ENCODE measurements at places on chromosomes 7 and 10.

DNA sequence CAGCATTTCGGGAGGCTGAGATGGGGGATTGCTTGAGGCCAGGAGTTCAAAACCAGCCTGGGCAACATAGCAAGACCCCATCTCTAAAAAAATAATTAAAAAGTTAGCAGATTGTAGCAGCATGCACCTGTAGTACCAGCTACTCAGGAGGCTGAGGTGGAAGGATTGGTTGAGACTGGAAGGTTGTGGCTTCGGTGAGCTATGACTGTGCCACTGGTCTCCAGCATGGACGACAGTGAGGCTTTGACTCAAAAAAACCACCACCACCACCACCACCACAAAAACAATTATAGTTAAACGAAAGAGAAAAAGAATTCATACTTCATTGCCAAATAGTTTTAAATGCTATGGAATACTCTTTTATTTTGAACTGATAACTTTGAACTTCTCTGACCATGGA is 63.4 kb downstream of the VTI1A start:
- DNase-seq, result no peak

GRCh38 chr10:109913306-109913892 is 9.9 kb downstream of the XPNPEP1 start:
- no peak for DNase-seq

GRCh38 chr10:4043897-4044665 is 259.1 kb upstream of the KLF6 start:
- no peak for DNase-seq

GRCh38 chr10:100562008-100562672 is 26.4 kb downstream of the HIF1AN start:
- peak; percentile 54 for DNase-seq

- DNase-seq, result no peak
These were observed 218.8 kb downstream of the ZWINT start for GRCh38 chr10:56142092-56142728.

DNA sequence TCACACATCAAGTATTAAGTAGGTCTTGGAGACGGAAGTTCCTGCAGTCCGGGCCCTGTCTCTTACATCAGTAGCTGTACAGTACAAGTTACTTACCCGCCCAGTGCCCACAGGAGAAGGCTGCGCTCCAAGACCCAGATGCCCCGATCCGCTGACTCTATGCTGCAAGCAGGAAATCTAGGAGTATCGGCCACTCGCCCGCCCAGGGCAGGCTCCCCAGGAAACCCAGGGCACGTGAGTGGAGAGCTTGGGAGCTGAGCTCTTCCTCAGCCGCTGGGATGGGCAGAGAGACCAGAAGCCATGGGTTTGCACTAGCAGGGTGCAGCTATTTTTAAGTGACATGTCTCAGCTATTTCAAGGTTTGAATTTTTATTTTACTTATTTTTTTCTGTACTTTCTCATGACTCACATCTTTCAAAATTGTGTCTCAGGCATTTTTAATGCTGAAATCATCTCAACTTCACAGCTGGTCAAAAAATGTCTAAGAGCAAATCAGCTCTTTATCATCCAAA is 1.9 kb upstream of the GPER1 start:
- no peak for DNase-seq

GRCh38 chr10:22324893-22325271 is 4.0 kb downstream of the BMI1 start:
- DNase-seq, result no peak

DNA sequence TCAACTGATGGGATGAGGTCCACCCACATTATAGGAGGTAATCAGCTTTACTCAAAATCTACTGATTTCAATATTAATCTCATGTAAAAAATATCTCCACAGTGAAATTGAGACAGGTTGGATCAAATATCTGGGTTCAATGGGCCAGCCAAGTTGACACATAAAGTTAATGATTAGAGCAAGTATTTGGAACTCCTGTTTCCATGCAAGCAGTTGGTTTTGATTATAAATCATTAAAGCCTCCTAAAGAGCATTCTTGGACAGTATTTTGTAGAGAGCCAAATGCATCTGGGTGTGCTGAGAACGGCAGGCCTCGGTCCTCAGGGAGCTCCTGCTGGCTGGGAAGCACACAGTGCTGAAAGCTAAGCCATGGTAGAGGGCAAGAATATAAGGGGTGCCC is 126.9 kb upstream of the BTBD16 start:
- DNase-seq, result no peak

DNA sequence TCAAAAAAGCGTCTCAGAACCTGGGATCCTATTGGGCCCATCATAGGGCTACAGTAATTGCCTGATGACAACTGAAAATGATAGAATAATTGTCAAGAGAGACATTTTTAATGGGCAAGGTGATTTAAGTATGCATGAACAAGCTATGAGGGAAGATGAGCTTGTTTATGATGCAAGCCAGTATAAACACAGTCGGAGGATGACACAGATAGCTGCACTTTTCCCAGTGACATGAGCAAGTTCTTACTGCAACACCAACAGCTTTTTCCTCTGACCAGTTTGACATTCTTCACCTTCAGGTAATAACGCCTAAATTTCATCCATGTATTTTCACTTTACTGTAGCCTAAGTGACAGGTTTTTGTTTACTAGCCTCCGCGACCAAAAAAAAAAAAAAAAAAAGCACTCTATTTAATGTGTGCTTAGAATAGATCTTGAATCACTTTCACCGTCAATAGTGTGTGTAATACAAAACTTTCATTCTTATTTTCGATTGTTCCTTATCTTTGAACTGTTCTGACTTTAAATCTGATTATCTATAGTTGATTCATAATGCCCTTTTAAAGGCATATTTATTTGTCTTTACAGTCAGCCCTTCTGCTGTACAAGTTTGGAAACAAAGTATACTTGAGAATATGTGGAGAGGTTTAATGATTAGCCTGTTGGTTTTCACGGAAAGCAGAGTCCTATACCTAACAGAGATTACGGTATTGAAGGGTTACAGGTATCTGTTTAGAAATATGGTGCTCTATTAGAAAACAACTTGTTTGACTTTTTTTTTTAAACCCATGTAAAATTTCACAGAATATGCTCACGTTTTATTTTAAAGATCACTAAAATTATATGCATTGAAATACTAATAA is 1.7 kb downstream of the FOXP2 start:
- DNase-seq, result no peak

DNA sequence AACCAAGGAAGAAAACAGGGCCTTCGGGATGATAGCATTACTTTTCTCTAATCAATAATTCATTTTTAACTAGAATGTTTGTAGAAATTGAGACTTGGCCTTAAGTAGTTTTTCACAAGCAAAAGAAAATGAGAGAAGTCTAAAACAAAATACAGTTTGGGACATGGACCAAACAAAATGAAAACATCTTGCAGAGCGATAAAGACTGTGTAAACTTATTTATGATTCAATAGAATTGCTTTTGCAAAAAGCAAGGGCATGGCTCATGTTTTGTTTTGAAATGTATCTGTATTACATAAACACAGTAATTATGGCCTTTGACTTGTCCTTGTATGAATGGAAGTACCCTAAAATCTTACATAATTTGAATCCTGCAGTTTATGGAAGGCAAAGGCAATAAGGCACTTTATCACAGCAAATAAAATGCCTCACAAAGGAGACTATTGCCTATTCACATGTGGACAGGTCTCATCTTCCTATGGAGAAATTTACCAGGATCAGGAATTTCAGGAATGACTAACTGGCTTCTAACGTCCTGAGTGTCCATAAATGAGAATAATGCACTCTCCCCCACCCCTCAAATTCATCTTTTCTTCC is 295.2 kb downstream of the PTEN start:
- no peak for DNase-seq

DNA sequence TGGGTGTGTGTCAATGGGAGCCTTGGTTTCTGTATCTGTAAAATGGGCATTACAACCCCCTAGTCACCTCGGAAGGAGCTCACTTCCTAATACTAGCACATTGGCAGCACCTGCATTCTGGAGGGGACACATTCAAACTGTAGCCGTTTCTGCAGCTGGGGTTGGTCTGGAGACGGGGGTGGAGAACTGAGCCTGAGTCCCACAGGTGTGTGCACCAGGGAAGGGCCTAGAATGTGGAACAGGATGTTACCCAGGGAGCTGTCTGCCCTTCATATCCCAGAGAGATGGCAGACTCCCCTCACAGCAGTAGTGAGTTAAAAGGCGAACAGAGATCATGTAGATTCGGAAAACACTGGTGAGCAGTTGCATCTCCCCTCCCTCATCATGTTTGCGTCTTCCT is 272.8 kb upstream of the ZNF32 start:
- DNase-seq, result no peak

- DNase-seq, result no peak
These were observed 16.1 kb downstream of the ADD3 start for GRCh38 chr10:110023785-110024465.

- DNase-seq, result no peak
These were observed 47.2 kb downstream of the DNAJC12 start for GRCh38 chr10:67790534-67791408.

- DNase-seq, result no peak
These were observed 136.5 kb downstream of the ADARB2 start for GRCh38 chr10:1600861-1601260.

DNA sequence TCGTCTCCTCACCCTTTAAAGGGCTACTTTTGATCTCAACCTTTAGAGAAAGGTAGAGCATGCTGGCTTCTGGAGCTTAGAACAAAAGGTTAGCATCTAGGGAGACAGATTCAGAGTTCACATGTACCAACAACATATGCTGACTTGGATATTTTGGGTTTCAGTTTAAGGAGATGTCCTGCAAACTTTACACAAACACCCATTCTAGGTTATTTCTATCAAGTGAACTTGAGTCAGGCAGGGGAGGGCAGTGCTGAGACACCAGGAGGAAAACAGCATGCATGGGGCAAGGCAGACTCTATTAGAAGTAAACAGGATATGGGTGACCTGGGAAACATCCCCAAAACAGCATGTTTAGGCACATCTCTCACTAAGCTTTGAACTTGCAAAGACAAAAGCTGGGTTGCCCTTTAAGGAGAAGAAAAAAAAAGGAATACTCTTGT is 43.8 kb downstream of the ARL4A start:
- no peak for DNase-seq

GRCh38 chr10:75776738-75777504 is 345.5 kb downstream of the LRMDA start:
- DNase-seq, result no peak

DNA sequence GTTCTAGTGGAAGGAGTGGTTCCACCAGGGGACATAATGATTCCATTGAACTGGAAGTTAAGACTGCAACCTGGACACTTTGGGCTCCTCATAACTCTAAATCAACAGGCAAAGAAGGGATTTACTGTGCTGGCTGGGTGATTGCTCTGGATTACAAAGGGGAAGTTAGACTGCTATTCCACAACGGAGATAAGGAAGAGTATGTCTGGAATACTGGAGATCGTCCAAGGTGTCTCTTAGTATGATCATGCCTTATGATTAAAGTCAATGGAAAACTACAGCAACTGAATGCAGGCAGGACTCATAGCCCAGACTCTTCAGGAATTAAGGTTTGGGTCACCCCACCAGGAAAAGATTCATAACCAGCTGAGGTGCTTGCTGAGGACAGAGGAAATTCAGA is 310.6 kb upstream of the MGMT start:
- DNase-seq, result no peak

DNA sequence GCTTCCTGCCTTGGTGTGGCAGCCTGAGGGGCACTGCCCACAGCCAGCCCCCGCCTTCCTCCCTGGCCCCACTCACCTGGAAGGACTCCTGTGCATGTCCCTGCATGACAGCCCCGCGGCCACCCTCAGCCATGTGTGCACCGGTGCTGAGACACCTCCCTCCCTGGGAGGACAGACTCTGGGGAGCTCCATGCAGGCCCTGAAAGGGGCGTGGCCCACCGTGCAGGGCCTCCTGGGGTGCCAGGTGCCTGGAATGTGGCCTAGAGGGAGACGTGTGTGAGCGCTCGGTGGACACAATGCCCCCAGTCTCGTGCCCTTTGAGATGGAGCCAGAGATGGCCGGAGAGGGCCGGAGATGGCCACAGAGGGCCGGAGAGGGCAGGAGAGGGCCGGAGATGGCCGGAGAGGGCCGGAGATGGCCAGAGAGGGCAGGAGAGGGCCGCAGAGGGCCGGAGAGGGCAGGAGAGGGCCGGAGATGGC is 59.1 kb upstream of the PPP2R2D start:
- DNase-seq, result no peak

DNA sequence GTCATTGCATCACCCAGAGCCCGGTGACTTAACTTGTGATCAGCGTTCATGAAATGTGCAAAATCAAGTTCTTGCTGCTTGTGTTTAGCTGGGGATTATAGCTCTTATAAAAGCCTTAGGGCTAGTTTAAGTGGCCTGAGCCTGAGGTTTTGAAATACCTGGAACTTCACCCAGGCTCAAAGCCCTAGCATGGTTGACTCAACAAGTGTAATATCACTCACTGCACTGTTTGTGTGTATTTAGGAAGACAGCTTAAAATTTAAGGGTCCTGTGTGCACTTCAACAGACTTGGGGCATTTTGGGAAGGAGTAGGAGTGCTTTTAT is 489.5 kb downstream of the GATA3 start:
- no peak for DNase-seq

DNA sequence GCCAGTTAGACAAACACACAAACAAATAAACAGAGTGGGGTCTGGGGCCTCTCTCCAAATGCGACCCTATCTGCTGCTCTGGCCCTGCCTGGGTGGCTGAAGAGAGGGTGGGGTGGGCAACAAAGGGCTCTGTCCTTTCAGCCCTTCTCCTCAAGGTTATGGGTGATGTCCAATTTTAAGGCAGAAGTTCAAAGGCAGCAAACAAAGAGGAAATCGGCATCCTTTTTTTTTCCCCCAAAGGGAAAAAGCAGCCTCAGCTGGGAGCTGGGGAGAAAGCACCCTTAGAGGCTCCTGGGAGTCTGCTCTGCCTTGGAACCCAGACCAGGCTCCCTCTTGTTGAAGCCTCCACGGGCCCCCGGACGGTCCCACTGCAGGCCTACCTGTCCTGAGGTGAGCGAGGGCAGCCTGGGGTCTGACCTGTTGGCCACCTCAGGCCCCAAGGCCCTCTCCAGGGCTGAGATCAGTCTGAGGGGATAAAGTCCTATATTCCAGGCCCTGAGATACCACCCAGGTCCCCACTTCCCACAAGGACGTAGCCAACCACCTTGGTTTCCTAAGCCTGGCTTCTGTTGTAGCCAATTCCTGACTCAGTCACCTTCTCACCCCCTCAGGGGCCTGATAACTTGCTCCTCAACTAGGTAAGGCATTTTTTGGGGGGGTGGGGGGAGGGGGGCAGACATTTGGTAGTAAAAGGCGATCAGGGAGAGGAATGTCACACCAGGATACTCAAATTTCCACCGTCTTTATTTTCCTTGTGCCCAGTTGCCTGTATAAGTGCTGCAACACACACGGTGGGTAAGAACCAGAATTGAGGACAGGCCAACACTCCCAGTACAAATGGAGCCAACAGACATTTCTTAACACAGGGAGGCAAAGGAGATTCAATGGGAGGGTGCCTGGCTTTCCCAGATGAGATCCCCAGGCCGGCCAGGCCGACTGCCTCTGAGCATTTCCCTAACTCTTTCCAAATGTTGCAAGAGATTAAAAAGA is 4.3 kb downstream of the HOXA11 start:
- no peak for DNase-seq

DNA sequence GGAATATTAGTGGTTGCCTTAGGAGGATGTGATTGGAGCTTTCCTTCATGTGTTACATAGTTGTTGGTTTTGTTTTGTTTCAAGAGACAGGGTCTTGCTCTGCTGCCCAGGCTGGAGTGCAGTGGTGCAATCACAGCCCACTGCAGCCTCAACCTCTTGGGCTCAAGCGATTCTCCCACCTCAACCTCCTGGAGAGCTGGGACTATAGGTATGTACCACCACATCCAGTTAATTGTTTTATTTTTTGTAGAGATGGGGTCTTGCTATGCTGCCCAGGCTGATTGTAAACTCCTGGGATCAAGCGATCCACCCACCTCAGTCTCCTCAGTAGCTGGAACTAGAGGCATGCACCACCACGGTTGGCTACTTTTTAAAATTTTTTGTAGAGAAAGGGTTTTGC is 86.1 kb downstream of the RABGEF1 start:
- no peak for DNase-seq

- peak; percentile 49 for DNase-seq
These were observed 49.6 kb upstream of the SMNDC1 start for GRCh38 chr10:110354322-110354766.
